GM23338 (cell line): ENCODE measurements at places on chromosomes 2 and 18. TPM values are rescaled to one million over a fixed set of nuclear protein-coding genes. Genes with fewer than 3 reads are reported as not detected.

The ALS2 gene
- 35.3 and 43.3 TPM in 2 replicates for total RNA-seq

The KIAA2012 gene
- total RNA-seq, result 0.03 TPM in 1 of 2 replicates, not detected in the other

- DNase-seq, result no peak
Measured at GRCh38 chr2:171412571-171413175, 21.1 kb downstream of the METTL8 start.

The ZEB2 gene
- 0.08 TPM in 1 of 2 replicates, not detected in the other for total RNA-seq

DNA sequence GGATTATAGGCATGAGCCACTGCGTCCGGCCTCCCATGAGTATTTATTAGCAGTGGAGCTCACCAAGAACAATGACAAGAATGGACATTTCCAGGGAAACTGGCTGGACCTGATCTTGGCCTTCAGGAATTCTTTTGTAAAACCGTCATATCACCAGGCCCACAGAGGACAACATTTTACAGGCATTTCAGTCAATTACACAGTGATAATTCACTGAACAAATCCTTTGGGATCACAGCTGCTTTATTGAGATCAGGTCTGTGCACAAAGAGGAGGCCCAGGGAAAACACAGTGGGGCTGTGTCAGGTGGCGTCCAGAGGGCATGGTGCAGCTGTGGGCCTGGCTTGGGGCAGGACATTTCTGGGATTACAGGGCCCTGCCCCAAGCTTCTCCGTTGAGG is 30.1 kb upstream of the GTF2A1L start:
- DNase-seq, result no peak

- DNase-seq, result peak; percentile 72
Measured at GRCh38 chr2:73283545-73284295, 558 bp downstream of the FBXO41 start.

GRCh38 chr2:238777369-238778067 is 70.4 kb upstream of the TWIST2 start:
- DNase-seq, result no peak

DNA sequence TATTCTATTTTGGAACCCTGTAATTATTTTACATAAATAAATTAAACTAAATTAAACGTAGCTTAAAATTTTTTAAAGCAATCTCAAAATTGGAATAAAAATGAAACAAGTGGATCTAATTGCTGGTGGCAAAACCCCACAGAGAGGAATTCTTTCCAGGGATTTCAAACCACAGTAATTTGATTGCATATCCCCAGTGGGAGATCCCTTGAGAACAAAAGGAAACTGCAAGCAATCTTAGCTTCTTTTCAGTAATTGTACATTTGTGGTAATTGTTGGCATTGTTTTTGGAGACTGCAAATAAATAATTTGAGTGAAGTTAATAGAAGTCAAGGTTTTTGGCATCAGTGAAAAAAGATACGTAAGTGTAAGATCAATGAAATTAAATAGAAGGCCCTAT is 58.7 kb upstream of the MYCN start:
- DNase-seq, result no peak

The LRRFIP1 gene
- total RNA-seq, result 57.4 and 59.6 TPM in 2 replicates

DNA sequence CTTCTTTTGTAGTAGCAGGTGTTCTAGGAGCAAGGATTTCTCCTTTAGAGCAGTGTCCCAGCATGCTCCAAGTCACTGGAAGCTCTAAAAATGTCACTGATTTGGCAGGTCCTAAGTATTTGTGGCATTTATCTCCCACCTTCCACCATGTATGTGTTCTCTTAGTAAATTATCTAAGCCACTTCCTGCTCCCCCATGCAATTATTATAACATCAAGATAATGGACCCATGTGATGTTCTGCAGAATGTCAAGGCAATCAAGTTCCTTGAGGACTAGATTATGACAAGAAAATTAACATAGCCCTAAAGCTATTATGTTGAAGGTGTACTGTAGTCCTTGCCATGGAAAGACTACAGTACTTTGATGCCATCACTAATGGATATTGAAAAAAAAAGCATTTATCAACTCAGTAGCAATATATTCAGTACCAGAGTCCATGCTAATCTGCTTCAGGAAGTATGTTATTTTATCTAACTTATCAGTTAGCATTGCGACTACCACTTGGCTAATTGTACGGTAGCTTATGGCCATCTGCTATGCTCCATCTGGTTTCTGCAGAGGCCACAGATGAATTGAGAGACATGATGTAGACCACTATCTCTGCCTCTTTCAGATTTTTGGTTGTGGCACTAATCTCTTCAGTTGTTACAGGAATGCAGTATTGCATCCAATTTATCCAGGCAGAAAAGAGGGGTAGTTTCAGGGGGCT is 56.7 kb downstream of the GPR39 start:
- no peak for DNase-seq

DNA sequence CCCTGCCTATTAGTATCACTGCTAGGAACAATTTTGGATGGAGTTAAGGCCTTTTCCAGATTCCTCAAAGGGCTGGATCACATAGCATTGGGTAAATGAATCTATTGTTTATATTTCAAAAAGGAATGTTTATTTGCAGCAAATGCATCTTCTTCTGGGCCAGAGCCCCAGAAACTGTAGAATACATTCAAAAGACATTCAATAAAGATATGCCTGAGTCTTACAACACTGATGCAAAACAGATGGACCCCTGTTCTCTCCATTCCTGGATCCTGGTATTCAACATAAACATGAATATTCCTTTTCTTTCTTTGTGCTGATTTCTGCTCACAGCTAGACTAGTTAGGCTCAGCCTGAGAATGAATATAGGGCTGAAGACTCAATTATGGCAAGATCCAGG is 227.2 kb upstream of the KLHL29 start:
- DNase-seq, result no peak

DNA sequence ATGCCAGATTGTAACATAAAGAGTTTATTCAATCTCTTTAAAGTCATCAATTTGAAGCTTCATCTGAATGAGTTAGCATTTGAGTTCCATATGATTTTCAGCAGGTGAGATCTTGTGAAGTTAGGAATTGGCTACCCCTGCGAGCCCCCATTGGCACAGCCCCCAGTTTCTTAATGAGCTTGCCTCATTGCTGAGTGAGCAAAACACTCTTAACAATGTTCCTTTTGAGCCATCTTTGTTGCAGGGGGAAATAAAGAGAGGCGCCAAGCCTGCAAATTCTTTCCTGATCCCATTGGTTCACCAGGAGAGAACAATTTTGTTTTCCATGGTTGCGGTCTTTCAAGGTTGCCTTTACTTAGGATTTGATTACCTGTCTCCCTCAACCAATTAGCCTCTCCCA is 18.7 kb downstream of the DPP10 start:
- no peak for DNase-seq

The GALR1 gene
- total RNA-seq, result 0.74 and 1.1 TPM in 2 replicates

DNA sequence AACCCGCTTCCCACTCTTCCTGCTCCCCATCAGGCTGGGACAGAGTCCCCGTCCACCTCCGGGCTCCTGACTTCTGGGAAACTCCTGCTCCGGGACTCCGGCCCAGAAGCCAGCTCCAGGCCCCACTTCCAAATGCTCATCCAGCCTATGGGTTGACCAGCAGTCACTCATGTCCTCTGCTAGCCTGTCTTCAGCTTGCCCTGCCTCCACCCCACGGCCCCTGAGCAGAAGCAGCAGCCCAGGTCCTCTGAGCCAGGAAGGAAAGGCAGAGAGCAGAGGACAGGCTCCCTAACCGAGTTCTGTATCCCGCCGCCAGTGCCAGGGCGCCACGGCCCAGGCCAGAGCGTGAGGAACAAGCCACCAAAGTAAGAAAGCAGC is 86.4 kb upstream of the ID2 start:
- no peak for DNase-seq

The MROH2A gene
- total RNA-seq, result not detected in 2 replicates

- DNase-seq, result peak; percentile 66
Measured at GRCh38 chr2:241858206-241859016, at the start of gene PDCD1. TSS of gene PDCD1 (minus strand) at chr2:241858894. CDS start at chr2:241858838, 56 bp downstream.

- DNase-seq, result no peak
Measured at GRCh38 chr2:100238471-100238870, 83.8 kb downstream of the LONRF2 start.

- no peak for DNase-seq
Measured at GRCh38 chr18:80179857-80180558, 67.3 kb downstream of the PARD6G start.

- DNase-seq, result no peak
Measured at GRCh38 chr2:170761572-170761971, 8.6 kb upstream of the ERICH2 start.

DNA sequence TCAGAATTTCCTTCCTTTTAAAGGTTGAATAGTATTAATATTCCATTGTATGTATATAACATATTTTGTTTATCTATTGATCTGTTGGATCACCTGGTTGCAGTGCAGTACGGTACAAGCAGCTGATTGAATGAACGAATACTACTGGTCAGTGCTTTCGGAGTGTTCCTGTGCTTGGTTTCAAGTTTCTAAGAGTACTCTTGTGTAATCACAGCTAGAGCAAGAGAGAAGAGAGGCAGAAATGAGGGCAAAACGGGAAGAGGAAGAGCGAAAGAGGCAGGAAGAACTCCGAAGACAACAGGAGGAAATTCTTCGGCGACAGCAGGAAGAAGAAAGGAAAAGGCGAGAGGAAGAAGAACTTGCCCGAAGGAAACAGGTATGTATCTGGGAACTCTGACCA is 40.3 kb upstream of the KCNJ13 start:
- DNase-seq, result no peak

DNA sequence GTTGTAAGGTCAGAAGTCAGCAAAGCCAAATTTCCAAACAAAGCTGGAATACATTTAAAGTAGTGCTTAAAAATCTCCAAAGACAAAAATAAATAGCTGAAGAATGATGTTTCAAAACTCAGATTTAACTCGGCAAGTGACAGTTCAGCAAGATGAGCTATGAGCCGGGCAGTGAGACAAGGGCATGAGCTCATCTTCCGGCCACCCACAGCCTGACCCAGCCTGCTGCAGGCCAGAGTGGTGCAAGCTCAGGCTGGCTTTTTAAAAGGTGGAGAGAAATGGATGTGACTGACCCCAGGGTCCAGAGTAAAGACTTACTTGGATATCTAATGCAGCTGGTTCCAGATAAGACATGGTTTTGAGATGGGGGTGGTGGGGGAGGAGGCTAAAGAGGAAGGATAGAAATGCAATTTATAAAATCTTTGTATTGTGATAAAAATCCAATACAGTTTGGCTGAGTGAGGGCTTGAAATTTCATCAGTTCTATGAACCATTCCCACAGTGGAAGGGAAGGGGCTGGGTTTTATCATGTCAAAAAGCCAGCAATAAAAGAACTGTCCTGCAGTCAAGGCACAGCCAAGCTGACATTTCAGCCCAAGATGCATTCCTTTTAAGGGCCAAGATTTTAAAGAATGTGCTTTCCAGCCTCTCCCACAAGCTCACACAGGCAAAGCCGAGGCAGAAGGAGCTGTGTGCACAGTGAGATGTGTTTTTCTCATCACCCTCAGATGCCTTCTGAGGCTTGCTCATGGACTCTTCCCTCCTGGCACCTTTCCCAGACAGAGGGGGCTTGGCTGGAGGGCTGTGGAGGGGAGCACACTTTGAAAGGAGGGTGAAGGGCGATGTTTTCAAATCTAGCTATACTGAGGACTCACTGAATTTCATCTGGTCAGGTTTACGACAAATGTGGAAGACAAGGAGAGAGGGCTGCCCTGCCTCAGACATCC is 97.9 kb upstream of the KLHL29 start:
- peak; percentile 11 for DNase-seq

The MYOM1 gene
- 0.08 and 0.38 TPM in 2 replicates for total RNA-seq

The SERPINB12 gene
- total RNA-seq, result not detected in 2 replicates

DNA sequence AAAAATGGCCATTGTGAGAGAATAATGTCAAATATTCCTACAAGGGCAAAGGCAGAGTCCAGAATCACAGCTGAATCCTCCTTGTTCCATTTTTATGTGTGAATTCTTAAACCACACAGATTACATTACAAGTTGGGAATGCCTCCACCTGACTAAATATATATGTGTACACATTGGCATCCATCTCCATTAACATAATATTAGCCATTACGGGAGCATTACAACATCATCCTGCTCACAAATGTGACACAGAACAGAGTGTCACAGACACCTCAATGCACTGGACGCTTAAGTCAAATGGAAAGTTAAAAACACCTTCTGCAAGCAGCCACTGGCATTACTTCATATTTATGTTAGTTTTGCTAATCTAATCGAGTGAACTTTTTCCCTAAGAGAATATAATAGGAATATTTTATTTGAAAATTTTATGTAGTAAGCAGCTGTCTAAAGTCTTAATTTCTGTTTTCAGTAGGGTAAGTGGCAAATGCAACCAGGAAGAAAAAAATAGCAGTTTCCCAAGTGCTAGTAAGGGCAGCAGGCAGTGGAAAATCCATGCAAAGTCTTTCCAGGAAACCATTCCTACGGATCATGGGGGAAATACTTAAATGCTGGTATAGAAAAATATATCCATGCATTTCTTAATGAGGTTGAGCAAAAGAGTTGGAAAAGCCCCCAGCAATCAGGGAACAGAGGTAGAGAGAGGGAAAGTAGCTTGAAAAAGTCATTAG is 255.6 kb downstream of the OSR1 start:
- DNase-seq, result no peak

The COL4A4 gene
- 1.4 and 3.1 TPM in 2 replicates for total RNA-seq

The MALL gene
- total RNA-seq, result 9.3 and 10.2 TPM in 2 replicates

GRCh38 chr2:70916291-70916690 is 19.4 kb upstream of the ATP6V1B1 start:
- no peak for DNase-seq

The ZNF385B gene
- total RNA-seq, result 1.4 and 1.5 TPM in 2 replicates

GRCh38 chr2:27428978-27429541 is 629 bp downstream of the NRBP1 start:
- peak; percentile 89 for DNase-seq

DNA sequence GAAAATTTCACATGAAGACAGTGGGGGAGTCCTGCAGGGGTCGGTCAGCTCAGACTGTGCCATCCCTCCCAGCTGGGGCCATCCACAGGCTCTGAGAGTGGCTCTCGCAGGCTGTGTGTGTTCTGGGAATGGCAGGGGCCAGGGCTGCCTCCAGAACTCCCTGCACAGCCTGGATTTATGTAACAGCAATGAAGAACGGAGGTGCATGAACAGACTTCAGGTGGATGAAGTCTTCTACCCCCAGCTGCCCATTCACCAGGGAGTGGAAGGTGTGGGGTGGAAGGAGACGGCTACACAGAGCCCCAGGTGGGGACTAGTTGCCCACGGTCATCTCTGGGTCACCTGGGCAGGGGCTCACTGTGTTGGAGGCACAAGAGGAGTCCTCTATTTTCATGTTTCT is 56.1 kb upstream of the HDAC4 start:
- no peak for DNase-seq

The TTL gene
- total RNA-seq, result 34.6 and 43.9 TPM in 2 replicates

- no peak for DNase-seq
Measured at GRCh38 chr2:240850026-240850425, 18.6 kb upstream of the AGXT start.

The NYAP2 gene
- not detected in 2 replicates for total RNA-seq

The TRIM43 gene
- total RNA-seq, result 0.23 and 0.59 TPM in 2 replicates

- DNase-seq, result no peak
Measured at GRCh38 chr2:82790206-82791021, 1668.7 kb downstream of the SUCLG1 start.
